Activated CD4-positive, alpha-beta T cell treated with anti-CD3 and anti-CD28 coated beads for 24 hours (primary cell): ENCODE measurements at places on chromosomes 2 and 18.
A peak's percentile ranks its signal among the peaks of the same experiment; 100 is the strongest.

DNA sequence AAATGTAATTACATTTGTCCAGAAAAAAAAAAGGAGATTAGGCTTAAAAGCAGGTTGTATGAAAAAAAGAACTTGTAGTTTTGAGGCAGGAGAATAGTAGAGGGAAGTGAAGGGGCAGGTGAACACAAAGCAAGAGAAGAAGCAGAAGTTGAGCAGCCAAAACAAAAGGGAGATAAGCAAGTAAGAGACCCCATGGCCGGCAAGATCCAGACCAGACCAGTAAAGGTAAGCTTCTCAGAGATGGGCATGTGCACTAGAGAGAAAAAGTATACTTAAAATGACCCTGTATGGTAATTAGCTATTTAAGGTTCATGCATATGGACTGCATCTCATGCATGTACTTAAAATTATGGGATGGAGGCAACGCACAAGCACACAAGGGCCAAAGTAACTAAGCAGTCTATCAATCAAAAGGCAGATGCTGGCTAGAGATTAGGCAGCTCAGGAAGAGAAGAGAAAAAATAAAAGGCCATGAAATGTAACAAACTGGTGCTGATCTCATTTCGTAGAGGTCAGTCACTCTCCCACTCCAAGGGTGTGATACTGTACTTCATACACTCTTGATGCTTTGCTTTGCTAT, 9.7 kb downstream of the SIGLEC15 start:
- DNase-seq: no peak

GRCh38 chr18:13811993-13812392, 12.0 kb upstream of the MC5R start:
- DNase-seq: no peak

GRCh38 chr18:35106845-35107148, 65.6 kb downstream of the MAPRE2 start:
- no peak for DNase-seq

DNA sequence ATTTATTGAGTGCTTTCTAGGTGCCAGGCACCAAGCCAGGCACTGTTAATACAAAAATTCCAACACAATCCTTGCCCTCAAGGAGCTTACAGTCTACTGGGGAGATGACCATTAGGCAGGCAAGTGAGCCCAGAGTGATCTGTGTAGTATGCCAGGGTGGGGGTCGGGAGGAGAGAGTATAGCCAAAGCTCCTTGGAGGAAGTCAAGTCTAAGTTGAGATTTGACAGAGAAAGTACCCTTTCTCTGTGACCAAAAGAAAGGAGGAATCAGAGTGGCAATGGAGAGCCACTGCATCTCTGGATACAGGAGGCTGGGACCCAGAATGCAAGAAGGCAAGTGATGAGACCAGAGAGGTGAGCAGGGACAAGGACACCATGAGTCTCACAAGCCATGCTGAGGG, 7.5 kb downstream of the ANKRD53 start:
- DNase-seq: no peak

GRCh38 chr2:181123798-181124231, 143.4 kb downstream of the UBE2E3 start:
- DNase-seq: no peak

DNA sequence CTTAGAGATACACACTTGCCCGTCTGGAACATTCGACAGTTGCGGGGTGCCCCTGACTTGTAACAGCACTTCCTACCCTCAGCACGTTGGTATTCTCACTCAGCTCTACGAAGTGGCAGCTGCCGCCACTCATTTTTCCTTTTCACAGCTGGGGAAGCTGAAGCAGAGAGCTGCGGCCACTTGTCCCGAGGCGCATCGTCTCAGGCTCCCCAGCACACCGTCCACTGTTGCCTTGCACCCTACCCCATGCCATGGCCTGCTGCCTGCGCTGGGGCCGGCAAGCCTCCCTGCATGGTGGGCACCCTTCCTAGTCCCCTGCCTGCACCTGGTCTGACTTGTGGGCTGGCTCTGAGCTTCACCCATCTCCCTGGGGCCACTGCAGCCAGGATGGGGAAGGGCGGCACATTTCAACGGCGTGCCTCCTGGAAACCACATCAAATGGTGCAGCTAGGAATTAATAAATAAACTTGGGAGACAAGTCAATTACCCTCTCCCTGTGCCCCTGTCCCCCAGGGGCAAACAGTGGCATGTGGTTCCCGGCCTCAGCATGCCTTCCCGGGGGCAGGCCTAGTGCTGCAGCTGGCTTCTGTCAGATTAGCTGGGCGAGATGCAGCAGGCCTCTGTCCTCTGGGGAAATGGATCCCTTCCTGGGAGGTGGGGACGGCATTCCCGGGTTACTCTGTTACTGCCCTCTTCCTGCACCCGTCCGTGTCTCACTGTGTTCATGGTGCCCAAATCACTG, 64.7 kb upstream of the HAAO start:
- no peak for DNase-seq

DNA sequence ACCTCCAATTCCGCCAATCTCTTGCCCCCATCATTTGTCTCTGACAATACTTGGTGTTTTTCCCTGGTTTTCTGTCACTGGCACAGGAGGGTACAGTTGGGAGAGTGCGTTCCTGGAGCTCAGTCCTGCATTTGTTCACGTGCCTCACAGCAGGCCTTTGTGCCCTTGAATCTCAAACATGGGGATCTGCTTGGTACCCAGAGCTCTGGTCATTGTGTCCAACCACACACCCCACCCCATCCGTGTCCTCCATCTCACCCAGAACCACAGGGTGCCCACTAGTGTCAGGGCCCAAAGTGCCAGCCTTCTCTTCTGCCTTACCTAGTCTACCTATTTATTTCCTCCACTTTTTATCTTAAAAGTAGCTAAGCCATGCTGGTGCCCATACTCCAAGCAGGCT, 16.2 kb downstream of the GAREM2 start:
- no peak for DNase-seq

GRCh38 chr18:519019-519879, 18.7 kb upstream of the COLEC12 start:
- DNase-seq: no peak

DNA sequence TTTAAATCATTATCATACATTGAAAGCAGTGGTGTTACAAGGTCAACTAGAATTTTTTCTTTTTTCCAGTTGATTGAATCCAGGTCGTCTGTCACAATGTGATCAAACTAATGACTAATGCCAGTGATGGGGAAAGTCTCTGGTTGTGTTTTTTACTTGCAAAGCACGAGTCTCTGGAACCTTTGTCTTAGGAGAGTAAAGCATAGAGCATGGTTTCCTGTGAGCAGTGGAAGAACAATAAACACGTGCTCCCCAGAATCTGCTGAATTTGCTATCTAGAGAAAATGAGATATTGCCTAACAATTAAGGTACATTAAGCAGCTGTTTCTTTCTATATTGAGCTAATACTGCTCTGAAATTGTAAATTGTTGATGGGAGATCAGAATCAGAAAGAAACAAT, 1332.4 kb upstream of the TMEFF2 start:
- no peak for DNase-seq

DNA sequence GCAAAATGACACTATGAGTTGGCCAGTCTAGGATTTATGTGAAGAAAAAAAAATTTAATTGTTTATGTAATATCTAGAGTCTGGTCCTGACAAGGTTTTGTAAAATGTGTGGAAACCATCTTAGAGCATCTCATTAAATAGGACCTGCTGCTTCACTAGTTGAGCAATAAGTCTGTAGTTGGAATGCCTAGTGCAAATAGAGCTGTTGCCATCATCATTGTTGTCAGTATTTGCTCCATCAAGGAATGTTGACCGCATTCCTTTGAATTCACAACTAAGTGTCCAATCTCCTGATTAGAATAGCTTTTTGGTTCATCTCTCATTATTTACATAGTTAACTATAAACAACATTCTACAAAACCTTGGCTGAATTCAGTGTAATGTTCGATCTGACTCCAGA, 32.2 kb upstream of the RPE start:
- no peak for DNase-seq

DNA sequence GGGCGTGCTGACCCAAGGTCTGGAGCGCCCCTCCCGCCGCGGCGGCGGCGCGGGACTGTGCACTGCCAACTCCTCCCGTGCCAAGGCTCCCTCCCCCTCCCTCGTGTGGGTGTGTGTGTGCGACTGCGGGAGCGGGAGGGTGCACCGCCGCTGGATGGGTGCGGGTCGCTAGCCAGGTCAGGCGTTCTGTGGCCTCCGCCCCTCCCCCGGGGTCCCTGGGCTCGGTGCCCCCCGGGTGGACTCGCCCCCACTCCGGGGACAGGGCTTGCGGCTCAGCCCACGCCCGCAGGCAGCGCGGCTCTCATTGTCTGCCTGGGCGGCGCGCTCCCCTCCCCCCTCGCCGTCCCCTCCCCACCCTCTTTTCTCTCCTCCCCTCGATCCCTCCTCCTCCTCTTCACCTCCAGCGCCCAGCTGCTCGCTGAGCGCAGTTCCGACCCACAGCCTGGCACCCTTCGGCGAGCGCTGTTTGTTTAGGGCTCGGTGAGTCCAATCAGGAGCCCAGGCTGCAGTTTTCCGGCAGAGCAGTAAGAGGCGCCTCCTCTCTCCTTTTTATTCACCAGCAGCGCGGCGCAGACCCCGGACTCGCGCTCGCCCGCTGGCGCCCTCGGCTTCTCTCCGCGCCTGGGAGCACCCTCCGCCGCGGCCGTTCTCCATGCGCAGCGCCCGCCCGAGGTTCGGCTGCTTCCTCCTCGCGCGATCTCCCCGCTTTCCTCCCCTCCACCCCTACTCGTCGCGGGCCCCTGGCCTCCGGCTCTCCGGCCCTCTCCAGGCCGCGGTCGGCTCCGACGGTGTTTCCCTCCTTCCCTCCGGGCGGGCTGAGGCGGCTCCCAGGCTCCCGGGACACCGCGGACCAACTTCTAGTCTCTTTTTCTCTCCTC, at the start of gene GATA6:
Gene GATA6, plus strand, starts transcription at position 579 of the 878 bp plus-strand sequence. CDS start 1,556 bp downstream, outside the sequence.
- peak; percentile 19 for DNase-seq

GRCh38 chr2:178324077-178324476, 126.9 kb downstream of the PRKRA start:
- DNase-seq: no peak

DNA sequence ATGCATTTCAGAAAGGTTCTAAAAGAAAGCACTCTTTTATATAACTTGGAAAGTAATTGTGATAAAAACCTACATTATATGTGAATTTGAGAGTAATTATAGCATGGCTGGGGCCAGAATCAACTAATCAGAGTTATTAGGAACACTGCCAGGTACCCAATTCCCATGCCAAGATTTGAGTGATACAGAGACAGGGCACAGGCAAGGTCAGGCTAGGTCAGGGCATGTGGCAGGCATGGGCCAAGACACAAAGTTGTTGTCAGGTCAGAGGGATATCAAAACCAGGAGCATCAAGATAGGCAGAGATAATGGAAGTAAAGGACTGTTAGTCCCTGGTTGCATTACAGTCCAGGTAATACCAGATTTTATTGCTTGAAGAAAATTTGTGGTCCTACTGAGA, 87.4 kb downstream of the MYO3B start:
- no peak for DNase-seq

DNA sequence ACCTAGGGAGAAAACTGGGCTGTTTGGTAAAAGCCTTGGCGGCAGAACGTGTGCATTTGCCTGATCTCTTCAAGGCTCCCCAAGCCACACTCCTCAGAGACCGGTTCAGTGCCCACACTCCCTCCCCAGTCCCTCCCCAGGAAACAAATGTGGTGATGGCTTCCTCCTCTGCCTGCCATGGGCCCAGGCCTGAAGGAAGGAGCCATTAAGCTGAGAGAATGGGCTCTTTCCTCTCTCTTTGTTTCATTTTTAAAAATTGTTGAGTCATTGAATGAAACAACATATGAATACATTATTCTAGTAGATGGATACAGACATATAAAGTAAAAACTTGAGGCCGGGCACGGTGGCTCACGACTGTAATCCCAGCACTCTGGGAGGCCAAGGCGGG, 50.6 kb upstream of the YWHAQ start:
- DNase-seq: no peak

DNA sequence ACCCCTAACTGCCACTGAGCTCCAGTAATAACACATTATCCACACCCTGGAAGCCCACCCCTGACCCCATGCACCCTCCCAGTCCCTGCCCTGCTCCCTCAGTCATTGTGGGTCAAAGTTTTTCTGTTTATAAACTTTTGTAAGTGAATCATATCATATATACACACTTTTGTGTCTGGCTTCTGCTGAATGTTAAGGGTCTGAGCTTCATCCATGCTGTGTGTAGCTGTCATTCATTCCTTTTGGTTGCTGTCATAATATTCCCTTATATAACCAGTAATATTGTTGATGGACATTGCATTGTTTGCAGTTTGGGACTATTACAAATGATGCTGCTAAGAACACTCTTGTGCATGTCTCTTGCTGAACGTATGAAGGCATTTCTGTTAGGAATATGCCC, 14.5 kb downstream of the CNNM4 start:
- no peak for DNase-seq

GRCh38 chr2:3871002-3871401, 167.6 kb downstream of the DCDC2C start:
- DNase-seq: no peak

GRCh38 chr2:19348692-19349091, 9.7 kb downstream of the OSR1 start:
- no peak for DNase-seq

DNA sequence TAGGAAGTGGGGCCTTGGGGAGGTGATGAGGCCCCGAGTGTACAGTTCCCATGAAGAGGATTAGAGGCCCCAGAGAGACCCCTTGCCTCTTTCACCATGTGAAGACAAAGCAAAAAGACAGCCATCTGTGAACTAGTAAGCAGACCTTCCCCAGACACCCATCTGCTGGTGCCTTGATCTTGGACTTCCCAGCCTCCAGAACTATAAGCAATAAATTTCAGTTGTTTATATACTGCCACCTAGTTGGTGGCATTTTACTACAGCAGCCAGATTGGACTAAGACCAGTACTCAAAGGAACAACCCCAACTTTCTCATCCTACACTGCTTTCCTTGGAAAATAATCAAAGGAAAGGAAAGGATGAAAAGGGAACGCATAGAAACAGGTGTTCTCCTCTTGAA, 27.9 kb upstream of the CREG2 start:
- no peak for DNase-seq

GRCh38 chr2:150011161-150011730, 423.7 kb upstream of the MMADHC start:
- no peak for DNase-seq

DNA sequence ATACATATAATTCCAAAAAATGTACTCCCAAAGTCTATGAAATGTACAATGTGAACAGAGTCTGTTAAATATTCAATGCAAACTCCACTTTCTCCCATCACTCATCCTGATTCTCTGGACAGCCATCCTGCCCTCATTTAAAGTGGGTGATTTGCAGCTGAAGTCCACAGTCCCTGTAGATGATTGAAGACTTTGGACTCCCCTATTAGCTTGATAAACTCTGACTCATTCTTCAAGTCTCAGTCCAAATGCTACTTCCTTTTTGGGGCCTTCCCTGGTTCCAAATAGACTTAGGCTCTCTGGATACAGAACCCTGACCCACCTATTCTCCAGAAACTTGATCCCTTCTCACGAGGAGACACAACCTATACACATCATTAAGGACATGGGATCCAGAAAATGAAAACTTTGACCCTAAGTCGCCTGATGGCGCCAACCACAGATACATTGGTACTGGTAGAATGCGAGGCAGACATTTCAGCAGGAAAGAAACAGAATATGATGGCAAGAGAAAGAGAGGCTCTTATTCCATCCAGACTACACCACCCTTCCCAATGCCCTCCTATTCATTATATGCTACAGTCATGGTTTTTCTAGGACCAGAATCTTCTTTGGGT, 122.7 kb downstream of the VIT start:
- DNase-seq: no peak
